Activated T-helper 1 cell treated with anti-CD3 and anti-CD28 coated beads, Interleukin-2, amount 50 U/mL, for 16 hours (primary cell): ENCODE measurements at places on chromosomes 1 and 21.

- DNase-seq = no peak
These were observed 474.4 kb downstream of the FAM72C start for GRCh38 chr1:143497374-143497747.

DNA sequence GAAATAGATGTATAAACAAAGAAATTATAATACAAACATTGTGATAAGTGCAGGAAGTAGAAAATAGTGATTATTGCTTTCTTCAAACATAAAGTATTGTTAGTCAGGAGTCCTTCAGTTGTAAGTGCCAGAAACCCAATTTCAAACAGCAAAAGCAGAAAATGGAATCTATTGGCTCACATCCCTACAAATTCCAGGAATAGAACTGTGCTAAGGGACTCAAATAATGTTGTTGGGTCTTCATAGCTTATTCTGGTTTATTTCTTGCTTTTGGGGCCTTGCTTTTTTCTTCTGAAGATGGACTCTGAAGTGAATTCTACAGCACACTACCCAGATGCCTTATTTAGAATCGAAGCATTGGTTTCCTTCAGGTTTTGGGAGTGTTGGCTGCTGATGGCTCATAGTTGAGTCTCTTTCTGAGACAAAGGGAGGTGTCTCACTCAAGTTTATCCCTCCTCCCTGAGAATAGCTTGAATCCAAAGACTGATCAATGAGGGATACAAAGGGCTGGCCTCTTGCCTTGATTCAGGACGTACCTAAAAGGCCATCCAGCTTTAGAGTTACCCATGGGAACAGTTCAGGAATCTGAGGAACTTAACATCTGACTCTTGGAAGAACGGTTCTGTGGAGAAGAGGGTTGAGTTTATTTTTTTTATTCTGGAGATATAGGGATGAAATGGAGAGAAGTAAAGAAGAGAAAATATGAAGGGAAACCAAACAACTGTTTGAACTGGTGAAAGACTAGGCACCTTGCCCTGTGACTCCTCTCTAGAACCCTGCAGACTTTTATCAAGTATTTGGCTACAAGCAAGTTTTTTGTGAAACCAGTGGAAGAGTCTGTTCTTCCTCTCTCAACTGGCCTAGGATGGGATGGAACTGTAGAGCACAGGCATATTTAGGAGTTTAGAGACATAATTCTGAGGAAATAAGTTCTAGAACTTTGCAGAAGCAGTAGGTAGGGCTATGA, 39.0 kb upstream of the ATG4C start:
- no peak for DNase-seq

GRCh38 chr1:174769961-174770549, 229.7 kb upstream of the CACYBP start:
- no peak for DNase-seq

DNA sequence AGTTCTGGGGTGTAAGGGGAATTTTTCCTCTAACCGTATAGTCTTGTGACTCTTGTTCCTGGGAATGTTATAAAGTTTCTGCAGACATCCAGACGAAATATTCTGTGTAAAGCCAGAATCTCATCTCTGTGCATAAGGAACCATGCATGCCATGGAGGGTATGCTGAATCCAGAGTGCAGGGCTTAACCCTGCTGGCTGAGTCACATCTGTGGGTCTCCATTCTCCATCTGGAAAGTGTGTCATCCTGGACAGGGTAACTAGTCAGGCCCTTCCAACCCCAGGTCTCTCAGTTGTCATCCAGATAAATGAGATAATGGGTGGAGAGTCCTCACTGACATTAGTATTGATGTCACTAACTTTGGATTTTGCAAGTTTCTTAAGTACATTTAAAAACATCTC, 48.8 kb downstream of the ATP5PO start:
- DNase-seq = no peak

- no peak for DNase-seq
These were observed 94.3 kb downstream of the RNF220 start for GRCh38 chr1:44499306-44499705.

DNA sequence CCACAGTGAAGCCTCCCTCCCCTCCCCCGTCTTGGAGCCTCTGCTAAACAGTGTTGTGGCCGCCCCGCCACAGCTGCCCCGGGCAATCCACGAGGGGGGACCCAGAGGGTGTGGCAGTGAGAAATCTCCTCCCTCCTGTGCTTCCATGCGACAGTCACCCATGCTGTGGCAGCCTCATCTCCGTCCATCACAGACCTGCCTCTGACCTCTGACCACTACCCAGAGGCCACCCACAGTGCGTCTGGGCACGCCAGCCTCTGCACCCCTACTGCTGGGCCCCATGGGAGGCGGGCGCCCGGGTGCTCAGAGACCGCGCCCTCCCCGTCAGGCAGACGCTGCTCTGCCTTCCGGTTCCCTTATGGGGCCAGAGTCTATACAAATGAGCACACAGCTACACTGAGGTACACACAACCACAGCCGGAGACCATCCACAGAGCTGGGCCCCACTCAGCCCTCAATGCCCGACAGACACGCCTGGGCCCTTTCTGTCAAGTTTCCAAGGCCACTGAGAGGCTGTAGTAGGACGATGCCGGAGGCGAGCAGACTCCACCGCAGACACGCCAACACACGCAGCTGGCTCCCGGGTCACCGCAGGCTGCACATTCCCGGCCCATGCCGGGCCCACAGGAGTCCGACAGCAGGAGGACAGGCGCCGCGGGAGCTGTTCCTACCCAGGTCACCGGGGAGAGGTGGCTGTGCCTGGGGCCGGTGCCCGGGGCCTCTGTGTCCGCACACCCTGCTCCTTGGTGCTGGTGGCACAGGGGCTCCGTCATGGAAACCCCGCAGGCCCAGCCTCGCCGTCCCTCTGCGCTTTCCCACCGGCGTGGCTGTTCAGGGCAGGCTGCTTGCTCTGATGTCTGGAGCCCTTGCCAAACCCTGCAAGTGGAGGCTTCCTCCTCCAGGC, 23.9 kb upstream of the TMEM52 start:
- DNase-seq = no peak

DNA sequence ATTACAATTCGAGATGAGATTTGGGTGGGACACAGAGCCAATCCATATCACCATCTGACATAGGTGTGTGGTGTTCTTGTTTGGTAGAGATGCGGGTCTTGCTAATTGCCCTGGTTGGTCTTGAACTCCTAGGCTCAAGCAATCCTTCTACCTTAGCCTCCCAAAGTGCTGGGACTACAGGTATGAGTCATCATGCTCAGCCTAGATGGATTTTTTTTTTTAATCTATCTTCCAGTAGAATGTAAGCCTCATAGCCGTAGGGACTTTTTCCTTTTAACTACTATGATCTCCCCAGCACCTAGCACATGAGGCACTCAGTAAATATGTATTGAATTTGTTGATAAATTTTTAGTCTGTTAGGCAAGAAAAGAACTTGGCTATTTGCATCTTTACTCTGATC, 94.6 kb upstream of the TENT5C start:
- no peak for DNase-seq

DNA sequence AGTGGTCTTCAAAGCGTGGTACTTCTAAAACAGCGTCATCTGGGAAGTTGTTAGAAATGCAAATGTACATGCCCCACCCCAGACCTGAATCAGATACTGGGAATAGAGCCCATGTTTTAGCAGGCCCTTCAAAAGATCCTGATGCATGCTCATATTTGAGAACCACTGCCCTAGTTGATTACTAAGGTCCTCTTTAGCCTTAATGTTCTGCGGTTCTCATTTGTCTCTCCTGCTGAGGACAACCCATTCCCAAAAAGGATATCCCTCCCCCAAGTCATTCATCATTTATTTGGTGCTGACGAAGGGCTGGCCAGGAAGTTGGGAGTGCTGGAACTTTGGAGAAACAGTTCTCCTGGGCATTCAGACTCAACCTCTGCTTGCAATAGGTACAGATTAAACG, 92.4 kb upstream of the RALGPS2 start:
- DNase-seq = no peak

GRCh38 chr21:36178349-36178748, 21.7 kb downstream of the DOP1B start:
- no peak for DNase-seq

DNA sequence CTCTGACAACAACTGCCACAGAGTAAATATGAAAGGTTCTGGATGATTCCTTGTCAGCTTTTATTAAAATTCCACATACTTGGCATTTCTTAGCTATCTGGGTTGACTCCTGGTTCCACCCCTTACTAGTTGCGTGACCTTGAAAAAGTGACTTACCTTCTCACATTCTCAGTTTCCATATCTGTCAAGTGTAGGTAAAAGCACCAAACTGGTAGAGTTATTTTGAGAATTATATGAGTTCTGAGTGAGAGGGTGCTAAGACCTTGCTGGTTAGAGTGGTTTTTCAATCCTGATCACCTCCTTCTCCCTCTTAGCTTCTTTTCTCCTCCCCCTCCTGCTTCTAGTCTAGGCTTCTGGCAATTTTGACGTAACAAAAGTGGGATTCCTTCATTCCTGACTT, 83.4 kb upstream of the ABCD3 start:
- DNase-seq = no peak

DNA sequence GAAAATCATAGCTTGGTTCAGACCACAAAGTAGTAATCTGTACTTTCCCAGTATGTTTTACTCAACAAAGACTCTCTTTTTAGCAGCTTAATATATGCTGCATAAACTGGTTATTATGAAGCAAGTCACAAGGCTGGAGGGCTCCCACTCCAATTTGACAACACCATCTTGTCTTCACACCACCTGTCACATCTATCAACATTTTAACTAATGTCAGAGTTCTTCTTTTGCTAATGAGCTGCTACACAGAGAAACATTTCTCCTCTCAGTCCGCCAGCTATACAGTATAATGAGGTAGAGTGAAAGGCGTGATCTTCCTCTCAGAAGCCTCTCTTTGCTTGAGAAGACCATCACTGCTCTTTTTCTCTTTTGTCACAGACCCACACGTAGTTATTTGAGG, 230.1 kb downstream of the BARHL2 start:
- DNase-seq = no peak
